ENCODE measurements at places on chromosomes 5 and 9.

DNA sequence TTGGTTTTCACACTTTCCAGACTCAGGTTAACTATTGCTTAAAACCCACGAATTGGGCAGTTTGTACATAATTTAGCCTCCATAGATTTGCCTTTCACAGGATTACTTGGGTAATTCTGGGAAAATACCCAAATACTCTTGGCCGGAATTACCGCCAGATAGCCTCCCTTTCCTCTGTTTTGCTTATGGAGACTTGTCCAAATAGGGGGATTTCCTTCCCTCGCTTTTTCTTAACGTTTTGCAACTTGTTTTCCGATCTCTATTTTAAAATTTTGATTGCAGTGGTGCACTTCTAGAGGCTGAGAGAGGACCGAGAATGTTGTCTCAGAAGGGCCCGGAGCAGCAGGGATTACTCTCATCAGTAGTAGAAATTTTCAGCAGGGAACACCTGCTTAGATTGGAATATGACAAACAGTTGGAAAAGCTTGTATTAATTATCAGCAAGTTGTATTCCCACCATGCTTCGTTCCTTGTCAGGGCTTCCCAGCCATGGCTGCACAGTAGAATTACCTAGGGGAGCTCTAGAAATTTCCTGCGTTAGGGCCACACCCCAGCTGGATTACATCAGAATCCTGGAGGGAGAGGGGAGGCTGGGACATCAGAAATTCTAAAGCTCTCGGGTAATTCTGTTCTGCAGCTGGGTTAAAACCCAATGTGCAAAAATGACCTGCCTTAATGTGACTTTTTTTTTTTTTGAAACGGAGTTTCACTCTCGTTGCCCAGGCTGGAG, 329.1 kb downstream of the SH3GL2 start:
- DNase-seq = no peak

GRCh38 chr9:134716067-134716466, 74.5 kb downstream of the COL5A1 start:
- DNase-seq = no peak

GRCh38 chr5:143567583-143568504, 164.4 kb upstream of the NR3C1 start:
- no peak for DNase-seq

DNA sequence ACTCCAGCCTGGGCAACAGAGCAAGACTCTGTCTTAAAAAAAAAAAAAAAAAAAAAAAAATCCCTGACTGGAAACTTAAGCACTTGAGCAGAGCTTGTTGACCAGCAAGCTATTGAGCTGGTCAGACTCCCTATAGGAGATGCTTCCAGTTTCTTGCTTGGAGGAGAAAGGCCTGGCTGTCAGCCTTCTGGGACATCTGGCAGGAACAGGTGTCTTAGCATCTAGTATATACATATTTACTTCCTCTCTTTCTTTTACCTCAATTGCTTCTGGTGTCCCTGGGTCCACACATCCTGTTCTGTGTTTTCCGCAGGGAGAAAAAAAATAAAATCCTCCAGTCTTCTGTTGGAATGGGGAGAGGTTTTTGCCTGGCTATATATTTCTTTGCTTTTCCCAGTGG, 60.1 kb downstream of the PRKACG start:
- no peak for DNase-seq

DNA sequence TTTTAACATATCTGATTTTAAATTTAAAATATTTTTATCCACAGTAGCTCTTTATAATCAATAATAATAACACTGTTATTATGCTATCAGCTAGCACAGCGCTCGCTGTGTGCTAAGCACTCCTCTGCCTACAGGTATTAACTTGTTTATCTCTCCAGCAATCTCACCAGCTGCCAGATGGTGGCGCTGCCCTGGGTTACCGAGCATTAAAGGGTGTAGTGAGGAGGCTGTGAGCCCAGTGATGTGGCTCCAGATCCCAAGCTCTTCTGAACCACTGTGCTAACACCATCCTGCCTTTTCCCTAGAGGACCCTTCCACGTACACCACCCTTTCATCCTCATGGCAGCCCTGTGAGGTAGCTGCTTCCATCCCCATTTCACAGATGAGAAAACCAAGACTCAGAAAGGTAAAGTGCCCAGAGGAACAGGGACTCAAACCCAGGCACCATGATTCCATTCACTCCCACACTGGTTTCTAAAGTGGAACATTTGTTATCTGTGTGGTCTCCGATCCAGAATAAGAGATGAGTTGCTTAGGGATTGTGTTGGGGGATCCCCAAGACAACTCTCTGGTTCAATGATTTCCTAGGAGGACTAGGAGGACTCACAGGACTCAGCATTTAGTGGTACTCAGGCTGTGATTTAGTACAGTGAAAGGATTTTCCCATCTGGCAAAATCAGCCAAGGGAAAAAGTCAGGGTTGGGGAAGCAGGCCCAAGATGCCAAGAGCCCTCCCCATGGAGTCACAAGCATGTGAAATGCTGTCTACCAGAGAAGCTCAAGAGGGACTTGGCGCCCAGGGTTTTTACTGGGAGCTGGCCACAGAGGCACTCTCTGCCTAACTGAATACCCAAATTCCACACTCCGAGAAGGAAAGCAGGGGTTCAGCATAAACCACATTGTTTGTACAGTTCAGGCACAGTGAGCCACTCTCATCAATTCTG, 7.0 kb downstream of the IGFBPL1 start:
- DNase-seq = peak; percentile 70

DNA sequence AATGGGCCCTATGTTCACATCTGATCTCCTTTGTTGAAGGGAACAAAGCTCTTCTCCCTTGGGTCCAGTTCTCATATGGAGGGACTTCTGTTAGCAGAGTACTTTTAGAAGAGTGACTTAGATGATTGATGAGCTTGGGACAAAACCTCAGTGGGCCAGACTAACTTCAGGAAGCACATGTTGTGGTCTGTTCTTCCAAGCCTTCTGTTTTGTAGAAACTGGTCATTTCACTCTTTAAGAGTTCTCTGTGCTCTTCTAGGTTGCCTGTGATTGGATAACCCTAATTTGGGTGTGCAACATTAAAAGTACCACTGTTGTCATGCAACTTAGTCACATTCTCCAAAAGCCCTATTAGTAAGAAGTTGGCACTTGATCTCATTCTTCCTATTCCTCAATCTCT, 183.5 kb upstream of the ACO1 start:
- DNase-seq = no peak

GRCh38 chr5:171599957-171600612, 180.6 kb downstream of the FGF18 start:
- DNase-seq = no peak

DNA sequence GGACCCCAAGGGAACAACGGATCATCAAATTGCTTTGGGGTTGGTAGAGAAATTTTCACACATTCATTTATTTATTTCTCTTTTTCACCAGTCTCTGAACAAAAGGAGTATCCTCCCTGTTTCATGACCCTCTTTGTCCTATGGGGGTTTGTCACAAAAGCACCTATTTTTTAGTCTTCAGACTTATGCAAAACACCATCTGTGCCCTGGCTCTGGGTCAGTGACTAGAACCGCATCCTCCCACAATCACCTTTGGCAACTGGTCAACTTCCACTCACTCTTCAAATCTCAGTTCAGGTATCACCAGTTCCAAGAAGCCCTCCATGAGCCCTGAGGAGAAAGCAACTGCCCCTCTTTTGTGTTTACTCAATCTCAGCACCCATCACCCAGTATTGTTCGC, 395.7 kb downstream of the CDK5RAP2 start:
- no peak for DNase-seq

DNA sequence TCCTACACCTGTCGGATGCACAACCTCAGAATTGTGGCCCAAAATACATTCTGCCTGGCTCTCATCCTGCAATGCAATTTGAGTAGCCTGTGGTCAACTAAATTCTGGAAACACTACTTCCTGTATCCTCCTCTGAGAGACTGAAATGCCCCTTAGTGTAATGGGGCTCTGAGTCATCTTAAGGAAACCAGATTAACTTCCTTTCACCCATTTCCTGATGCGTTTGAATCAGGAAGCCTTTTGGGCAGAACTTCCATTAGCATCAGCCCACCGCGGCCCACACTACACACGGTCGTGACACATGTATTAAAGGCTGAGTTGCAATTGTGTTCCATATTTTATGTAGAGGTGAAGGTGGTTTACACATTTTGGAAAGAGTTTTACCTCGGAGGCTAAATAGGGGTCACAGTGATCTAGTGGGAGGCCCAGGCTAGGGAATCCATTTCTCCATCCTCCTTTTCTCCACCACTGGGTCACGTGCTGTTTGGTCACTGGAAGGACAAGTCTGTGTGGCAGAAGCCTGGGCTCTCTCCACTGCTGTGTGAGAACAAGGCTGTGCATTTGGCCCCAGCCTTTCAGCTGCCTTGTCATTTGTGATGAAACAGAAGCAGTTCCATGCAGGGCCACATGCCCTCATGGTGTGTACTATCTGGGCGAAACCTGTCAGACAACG, 55.9 kb downstream of the DAP start:
- DNase-seq = no peak

DNA sequence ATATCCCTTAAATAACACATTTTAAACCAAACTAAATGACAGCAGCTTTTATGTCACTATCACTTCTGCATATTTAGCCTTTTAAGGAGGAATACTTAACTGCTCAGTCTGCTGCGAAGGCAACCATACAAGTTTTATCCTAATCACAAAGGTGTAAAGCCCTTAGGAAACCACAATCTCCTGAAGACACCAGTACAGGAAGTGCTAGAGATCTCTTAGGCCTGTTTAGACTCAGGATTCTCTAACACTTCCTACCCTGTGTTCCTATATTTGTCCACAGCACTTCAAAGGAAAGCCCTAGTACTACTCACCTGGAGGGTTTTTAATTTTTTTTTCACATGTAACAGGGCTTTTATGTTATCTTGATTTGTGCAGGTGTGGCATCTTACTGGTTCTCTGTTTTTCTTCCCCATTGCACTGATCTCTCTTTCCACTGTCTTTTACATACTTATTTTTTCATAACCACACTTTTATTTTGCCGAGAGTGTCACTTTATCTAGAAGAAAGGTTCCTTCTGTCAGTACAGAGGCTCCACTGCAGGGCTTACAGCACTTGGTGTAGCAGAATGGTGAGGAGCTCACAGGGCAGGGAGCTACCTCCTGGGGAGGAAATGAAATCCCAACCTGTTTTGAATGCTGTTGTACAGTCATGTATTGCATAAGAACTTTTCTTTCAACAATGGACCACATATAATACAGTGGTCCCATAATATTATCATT, 1060.6 kb upstream of the ACO1 start:
- no peak for DNase-seq

GRCh38 chr9:102569436-102569835, 425.7 kb upstream of the CYLC2 start:
- no peak for DNase-seq

DNA sequence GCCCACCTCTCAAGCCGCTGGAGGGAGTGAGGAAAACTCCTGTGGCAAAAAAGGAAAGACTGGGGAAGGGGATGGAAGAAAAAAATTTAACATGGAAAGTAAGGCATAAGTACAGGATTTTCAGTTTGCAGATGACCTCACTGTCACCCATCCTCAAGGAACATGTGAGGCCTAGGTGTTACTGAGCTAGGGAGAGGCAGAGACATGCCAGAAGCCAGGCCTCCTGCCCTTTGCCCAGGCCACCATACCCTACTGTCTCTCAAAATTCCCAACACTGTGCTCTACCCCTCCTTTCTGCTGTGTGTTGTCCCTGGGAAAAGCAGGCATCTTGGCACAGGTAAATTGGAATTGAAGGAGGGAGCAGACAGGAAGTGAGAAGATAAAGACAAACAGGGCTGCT, 4.4 kb upstream of the MGAT1 start:
- DNase-seq = no peak

GRCh38 chr5:14741801-14742440, 77.4 kb downstream of the OTULIN start:
- no peak for DNase-seq

DNA sequence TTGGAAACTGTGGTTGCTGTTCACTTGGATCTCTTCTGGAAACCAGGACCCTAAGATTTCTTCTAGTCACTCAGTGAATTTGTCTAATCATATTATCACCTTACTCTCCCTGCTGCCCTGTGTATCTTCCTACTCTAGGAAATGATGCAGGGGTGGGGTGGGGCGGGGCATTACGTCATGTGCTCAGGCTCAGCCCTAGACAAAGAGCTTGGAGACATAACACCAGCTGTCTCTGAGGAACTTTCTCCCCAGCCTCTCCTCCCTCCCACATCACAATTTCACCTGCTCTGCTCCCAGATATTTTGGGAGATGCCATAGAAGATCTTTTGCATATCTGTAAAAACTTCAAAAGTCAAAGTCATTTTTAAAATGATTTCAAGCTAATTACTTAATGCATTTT, 470.4 kb downstream of the ZSWIM6 start:
- no peak for DNase-seq

GRCh38 chr5:35668794-35669193, 51.1 kb downstream of the SPEF2 start:
- no peak for DNase-seq

GRCh38 chr5:41154491-41154890, 58.8 kb downstream of the C6 start:
- DNase-seq = no peak

- DNase-seq = no peak
These were observed at the start of gene PCDHA7 for GRCh38 chr5:140833993-140834392. Gene PCDHA7 (plus strand): TSS chr5:140834269. CDS start chr5:140834384, 115 bp downstream.

- no peak for DNase-seq
These were observed 554.1 kb downstream of the MAT2B start for GRCh38 chr5:164059471-164059870.

GRCh38 chr9:109242741-109243140, 75.7 kb upstream of the FRRS1L start:
- DNase-seq = no peak

DNA sequence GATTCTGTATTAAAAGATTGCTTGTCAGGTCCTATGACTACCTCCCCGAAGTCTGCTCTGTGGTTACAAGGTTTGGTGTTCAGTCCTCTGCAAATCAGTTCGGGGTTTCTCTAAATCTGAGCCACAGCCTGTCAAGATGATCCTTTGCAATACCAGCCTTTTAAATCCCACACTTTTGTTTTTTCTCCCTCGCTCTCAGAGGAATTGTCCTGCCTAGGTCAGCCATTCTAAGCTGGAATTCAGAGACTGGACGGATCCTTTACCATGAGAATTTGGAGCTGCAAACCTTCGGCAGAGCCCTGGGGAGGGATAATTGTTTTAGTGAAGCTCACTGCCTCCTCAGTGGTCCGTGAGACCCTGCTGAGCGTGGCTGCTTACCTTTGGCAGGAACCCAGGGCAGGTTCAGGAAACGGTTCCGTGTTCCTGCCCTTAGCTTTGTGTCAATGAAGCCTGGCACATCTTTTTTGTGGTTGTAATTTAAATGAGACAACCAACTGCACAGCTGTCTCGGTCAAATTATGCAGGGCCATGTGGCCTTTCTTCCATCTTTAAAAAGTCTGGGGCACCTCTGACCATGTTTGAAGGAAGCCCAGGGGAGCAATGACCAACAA, 47.2 kb downstream of the EBF1 start:
- DNase-seq = peak; percentile 81

DNA sequence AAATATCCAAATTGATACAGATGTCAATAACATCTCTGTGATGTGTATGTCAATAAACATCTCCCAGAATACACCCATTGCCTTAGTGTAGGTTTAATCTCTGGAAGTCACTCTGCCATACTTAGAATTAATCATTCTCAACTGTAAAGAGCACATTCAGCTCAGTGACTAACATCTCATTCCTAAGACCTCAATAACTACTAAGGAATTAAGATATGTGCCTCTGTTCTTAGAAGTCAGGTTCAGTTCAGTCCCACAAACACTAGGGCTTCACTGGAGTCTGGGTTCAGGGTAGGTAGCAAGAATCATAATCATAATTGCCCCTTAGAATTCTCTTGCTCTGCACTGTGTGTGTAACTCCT, 31.7 kb downstream of the UGCG start:
- DNase-seq = no peak

GRCh38 chr5:80755626-80756025, 100.8 kb upstream of the DHFR start:
- peak; percentile 18 for DNase-seq

GRCh38 chr5:168681556-168682183, 102.5 kb upstream of the PANK3 start:
- DNase-seq = peak; percentile 9

All from neural progenitor cell (in vitro differentiated cells).